Activated naive CD4-positive, alpha-beta T cell treated with anti-CD3 and anti-CD28 coated beads, Interleukin-2, amount 10 ng/mL, durations not matched to agents 5 hours and 36 hours (primary cell): ENCODE measurements at places on chromosomes 5 and 9. TPM values are rescaled to one million over a fixed set of nuclear protein-coding genes. Genes with fewer than 3 reads are reported as not detected.

Gene IL33
- not detected for total RNA-seq

Gene EIF4E1B
- total RNA-seq, result not detected

Gene SPATA9
- not detected for total RNA-seq

Gene ARL10
- 15.9 TPM for total RNA-seq

Gene KCNN2
- not detected for total RNA-seq
